ENCODE measurements at places on chromosomes 16 and 17. TPM values are rescaled to one million over a fixed set of nuclear protein-coding genes. Genes with fewer than 3 reads are reported as not detected.

Gene UMOD
- not detected for polyA plus RNA-seq

Gene SHISA6
- polyA plus RNA-seq: 3.2 TPM

Gene PKMYT1
- polyA plus RNA-seq: 47.6 TPM

Gene GRB7
- polyA plus RNA-seq: 27.3 TPM

Gene PLEKHH3
- polyA plus RNA-seq: 38.5 TPM

Gene MAP2K6
- polyA plus RNA-seq: 5.8 TPM

Gene CTF1
- polyA plus RNA-seq: 4.1 TPM

Gene HS3ST3B1
- 0.14 TPM for polyA plus RNA-seq

Gene MFSD6L
- not detected for polyA plus RNA-seq

Gene CLUH
- polyA plus RNA-seq: 28.9 TPM

Gene C1QL1
- 47.6 TPM for polyA plus RNA-seq

Gene MT1M
- polyA plus RNA-seq: 33.3 TPM

Gene EFCAB13
- polyA plus RNA-seq: 2.2 TPM

Gene TPSD1
- polyA plus RNA-seq: not detected

Gene ZFPM1
- polyA plus RNA-seq: 9.8 TPM

Gene KCNJ16
- polyA plus RNA-seq: 2.1 TPM

Gene NTN1
- polyA plus RNA-seq: 2.2 TPM

Gene PLA2G10
- not detected for polyA plus RNA-seq

Gene CORO6
- 1.7 TPM for polyA plus RNA-seq

Gene DNAH2
- 3.8 TPM for polyA plus RNA-seq

Gene EPN3
- polyA plus RNA-seq: 2.1 TPM

Gene CLEC19A
- not detected for polyA plus RNA-seq

Gene USP7
- 63.5 TPM for polyA plus RNA-seq

Gene ZNF624
- 0.85 TPM for polyA plus RNA-seq

Gene ALDH3A1
- 0.76 TPM for polyA plus RNA-seq

Gene UNC13D
- 1.8 TPM for polyA plus RNA-seq

Gene ADAD2
- polyA plus RNA-seq: 0.54 TPM

Gene FAM171A2
- polyA plus RNA-seq: 62.5 TPM

Gene KRT13
- polyA plus RNA-seq: not detected

Gene ADCY9
- polyA plus RNA-seq: 11.1 TPM

Gene SLC35G6
- polyA plus RNA-seq: not detected

Gene TNS4
- not detected for polyA plus RNA-seq

Gene ACAP1
- polyA plus RNA-seq: 1.7 TPM

Gene SLC16A3
- polyA plus RNA-seq: 8.7 TPM

Gene LRRC46
- polyA plus RNA-seq: 3.4 TPM

Gene RAB11FIP4
- polyA plus RNA-seq: 49.1 TPM

Gene TAT
- 0.07 TPM for polyA plus RNA-seq
